Activated naive CD8-positive, alpha-beta T cell treated with anti-CD3 and anti-CD28 coated beads, Interleukin-2, amount 50 U/mL, for 24 hours (primary cell): ENCODE measurements at places on chromosomes 4 and X.

GRCh38 chr4:107894138-107894603 lies 37.2 kb upstream of the CYP2U1 start:
- DNase-seq = no peak

DNA sequence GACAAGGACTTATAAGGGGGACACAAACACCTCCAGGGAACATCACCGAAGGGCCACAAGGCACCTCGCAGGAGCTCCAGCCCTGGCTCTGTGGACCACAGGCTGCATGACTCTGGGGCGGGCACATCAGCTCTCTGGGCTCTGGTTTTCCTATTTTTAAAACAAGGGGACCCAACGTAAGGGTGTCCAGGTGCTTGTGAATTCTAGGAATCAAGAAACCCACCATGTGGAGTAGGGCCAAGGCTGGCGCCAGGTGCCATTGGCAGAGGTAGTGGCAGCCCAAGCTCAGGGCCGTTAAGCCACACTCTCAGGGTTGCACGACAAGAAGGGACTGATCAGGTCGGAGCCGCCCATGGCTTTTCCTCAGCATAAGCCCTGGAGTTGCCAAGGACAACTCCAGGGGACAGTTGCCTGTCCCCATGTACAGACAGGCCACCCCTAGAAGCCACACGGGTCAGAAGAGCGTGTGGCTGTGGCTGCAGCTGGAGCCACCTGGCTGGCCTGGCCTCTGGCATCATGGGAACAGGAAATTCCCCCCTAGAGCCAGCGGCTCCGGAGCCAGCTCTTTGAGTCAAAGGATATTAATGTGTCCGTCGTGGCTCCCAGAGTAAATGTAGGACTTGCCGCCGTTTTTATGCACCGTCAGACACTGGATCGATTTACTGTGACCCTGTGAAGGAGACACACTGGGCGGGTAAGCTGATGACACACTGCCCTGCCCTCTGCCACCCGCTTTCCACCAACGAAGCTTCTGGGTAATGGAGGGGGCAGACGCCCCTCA lies 32.5 kb downstream of the WDR1 start:
- DNase-seq = no peak

GRCh38 chr4:101222156-101222845 lies 125.0 kb downstream of the PPP3CA start:
- no peak for DNase-seq

DNA sequence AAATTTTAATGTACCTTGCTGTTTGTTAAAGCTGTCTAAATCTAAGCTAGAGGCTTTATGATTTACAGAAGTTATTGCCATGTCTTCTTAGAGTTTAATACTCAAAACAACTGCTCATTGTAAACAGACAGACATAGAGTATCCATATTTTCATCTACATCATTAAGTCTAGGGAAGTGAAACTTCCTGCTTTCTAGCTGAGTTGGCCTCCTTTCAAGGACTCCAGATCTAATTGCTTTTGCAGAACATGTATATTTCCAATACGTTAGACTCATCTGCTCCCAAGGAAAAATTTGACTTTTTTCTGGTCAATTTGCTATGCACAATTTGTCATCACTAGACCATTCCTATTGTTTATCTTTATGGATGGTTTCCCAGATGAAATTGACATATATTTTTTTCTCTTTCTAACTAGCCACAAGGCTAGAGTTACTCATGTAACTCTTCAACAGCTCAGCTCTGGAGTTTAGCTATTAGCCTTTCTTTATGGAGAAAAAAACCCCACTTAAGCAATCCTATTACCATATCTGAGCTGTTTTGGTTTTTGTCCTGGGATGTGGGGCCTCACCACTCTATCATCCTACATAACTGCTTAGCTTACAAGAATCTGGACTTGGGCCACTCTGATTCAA lies 122.9 kb downstream of the PPA2 start:
- DNase-seq = no peak

DNA sequence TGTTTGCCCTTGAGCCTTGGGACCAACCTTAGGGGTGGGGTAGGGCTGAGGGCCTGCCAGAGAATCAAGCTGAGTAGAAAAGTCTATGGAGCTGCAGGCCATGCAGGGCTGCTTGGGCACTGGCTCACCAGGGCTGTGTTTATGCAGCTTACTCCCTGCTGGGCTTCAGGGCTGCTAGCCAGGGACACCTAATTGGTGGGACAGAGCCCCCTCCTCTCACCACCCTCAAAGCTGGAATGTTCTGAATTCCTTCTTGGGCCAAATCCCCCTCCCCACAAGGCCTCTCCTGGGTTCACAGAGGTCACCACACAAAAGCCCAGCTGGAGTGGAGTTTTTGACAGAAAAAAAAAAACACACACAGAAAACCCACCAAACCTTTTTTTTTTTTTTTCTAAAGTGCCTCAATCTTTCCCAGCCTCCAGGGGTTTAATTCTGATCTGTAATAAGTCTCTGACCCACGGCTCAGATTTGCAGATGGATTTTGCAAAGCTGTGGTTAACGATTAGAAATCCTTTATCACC lies at the start of gene CLDN2:
TSS of gene CLDN2 (plus strand) at position 471 of the 521 bp plus-strand sequence. CDS start 7,827 bp downstream, outside the sequence.
- no peak for DNase-seq

- DNase-seq = no peak
These were observed 11.3 kb downstream of the SLC10A6 start for GRCh38 chr4:86837691-86838503.

- DNase-seq = no peak
These were observed 29.1 kb downstream of the SPARCL1 start for GRCh38 chr4:87500092-87500462.

GRCh38 chrX:9048801-9049200 lies 14.9 kb upstream of the FAM9B start:
- DNase-seq = no peak

GRCh38 chr4:111464251-111465045 lies 680.8 kb upstream of the FAM241A start:
- no peak for DNase-seq

GRCh38 chr4:167883266-167883665 lies 209.1 kb upstream of the ANXA10 start:
- DNase-seq = no peak

- no peak for DNase-seq
These were observed 7.4 kb downstream of the SLC9B1 start for GRCh38 chr4:103012060-103012459.

GRCh38 chrX:10797466-10797865 lies 177.1 kb upstream of the MID1 start:
- no peak for DNase-seq

DNA sequence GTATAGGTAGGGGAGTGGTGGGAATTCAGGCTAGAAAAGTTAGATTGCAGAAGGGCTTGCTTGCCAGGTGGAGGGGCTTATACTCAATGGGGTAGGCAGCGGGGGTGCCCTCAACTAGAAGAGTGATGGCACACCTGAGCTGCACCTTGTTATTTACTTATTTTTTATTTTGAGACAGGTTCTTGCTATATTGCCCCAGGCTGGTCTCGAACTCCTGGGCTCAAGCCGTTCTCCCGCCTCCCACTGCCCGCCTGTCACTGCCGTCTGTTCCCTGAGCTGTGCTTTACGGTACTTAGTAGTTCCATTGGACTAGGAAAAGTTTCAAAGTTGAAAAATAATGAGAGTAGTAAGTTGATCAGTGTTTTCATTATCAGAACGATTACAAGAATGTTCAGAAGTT lies 2.0 kb downstream of the ZFX start:
- DNase-seq = no peak

- DNase-seq = no peak
These were observed 188.5 kb downstream of the APBB2 start for GRCh38 chr4:41025824-41026223.

GRCh38 chr4:7029212-7029611 lies 14.0 kb upstream of the TADA2B start:
- no peak for DNase-seq
